ENCODE measurements at places on chromosomes 12 and 14. TPM values are rescaled to one million over a fixed set of nuclear protein-coding genes. Genes with fewer than 3 reads are reported as not detected.
A peak's percentile ranks its signal among the peaks of the same experiment; 100 is the strongest.

Gene MIP
- total RNA-seq: not detected

Gene DAO
- not detected for total RNA-seq

Gene AMN
- not detected for total RNA-seq

Gene INTS13
- total RNA-seq: 33.7 TPM

Gene CPNE6
- 3.3 TPM for total RNA-seq

Gene RDH16
- 0.49 TPM for total RNA-seq

Gene CLEC12A
- 0.82 TPM for total RNA-seq

DNA sequence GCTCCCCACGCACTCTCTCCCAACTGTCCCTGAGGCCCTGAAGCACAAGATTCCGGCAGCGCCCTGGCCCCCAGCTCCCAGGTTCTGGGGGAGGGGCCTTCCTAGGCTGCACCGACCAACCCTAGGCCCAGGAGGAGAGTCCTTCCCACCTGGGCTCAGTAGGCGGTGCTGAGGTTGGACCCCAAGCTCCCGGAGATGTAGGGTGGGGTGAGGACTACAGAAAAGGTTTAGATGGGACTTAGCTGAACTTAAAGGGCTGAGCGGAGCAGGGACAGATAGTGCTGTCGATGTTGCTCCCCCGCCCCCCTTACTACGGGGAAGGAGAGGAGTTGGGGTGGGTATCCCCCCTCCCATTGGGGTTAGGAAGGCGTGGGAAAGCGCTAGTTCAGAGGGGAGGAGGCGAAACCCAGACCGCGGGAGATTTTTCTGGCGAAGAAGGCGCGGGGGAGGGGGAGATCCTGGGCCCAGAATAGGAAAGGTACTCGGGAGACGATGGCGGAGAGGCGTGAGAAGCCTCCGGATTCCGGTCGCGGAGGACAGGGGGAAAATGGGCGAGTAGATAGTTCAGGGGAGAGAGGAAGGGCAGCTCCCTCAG lies 4.2 kb upstream of the BAZ2A start:
- DNase-seq: no peak
- H3K4me3 ChIP-seq: peak overlapping the region; percentile 76
- no peaks in the 10 kb centered on the region for H3K27me3 ChIP-seq
- H3K27ac ChIP-seq: peak overlapping the region; percentile 98
- peaks cover 17% of the 10 kb centered on the region for H3K36me3 ChIP-seq

DNA sequence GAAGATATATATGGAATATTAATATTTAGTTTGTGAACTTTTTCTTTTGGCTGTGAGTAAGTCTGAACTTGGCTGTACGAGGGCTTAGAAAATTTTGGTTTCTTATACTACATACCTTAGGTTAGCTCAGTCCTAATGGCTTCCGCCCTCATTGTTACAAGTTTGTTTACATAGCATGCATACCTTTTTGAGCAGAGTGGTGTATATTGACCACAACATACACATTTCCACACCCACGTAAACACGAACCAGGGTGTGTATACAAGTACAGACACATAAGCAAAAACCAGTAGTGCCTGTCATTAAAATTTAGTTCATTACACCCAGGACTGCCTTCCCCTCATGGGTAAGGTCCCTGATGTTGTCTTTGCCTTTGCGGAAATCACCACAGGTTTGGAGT lies 230.2 kb upstream of the RGS6 start:
- H3K4me3 ChIP-seq: no peak overlapping the region
- H3K36me3 ChIP-seq: peaks cover 4% of the 10 kb centered on the region
- no peak overlapping the region for H3K27ac ChIP-seq
- no peak for DNase-seq
- H3K4me1 ChIP-seq: peaks cover 7% of the 10 kb centered on the region

GRCh38 chr14:99512110-99512449 lies 30.9 kb downstream of the CCNK start:
- H3K4me1 ChIP-seq: peaks cover 29% of the 10 kb centered on the region
- no peak for DNase-seq
- H3K4me3 ChIP-seq: no peak overlapping the region

DNA sequence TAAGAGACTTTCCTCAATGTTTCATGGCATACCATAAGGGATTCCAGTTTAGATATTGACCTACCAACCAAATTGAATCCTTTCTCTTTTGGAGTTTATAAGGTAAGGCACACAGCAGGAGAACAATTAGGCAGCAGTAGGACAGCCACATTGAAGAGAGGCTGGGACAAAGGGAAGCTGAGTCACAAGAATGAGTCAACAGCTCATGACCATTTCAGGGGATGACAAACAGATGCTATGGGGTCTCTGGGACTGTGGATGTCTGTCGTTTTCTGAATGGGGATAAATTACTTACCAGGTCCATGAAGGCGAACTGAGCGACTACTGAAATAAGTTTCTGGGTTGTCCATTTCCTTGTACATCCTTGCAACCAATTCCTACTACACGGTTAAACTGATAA lies 48.6 kb upstream of the E2F7 start:
- H3K27ac ChIP-seq: no peak overlapping the region
- H3K36me3 ChIP-seq: no peaks in the 10 kb centered on the region
- no peaks in the 10 kb centered on the region for H3K27me3 ChIP-seq
- DNase-seq: no peak
- no peak overlapping the region for H3K4me3 ChIP-seq
- H3K4me1 ChIP-seq: no peaks in the 10 kb centered on the region

DNA sequence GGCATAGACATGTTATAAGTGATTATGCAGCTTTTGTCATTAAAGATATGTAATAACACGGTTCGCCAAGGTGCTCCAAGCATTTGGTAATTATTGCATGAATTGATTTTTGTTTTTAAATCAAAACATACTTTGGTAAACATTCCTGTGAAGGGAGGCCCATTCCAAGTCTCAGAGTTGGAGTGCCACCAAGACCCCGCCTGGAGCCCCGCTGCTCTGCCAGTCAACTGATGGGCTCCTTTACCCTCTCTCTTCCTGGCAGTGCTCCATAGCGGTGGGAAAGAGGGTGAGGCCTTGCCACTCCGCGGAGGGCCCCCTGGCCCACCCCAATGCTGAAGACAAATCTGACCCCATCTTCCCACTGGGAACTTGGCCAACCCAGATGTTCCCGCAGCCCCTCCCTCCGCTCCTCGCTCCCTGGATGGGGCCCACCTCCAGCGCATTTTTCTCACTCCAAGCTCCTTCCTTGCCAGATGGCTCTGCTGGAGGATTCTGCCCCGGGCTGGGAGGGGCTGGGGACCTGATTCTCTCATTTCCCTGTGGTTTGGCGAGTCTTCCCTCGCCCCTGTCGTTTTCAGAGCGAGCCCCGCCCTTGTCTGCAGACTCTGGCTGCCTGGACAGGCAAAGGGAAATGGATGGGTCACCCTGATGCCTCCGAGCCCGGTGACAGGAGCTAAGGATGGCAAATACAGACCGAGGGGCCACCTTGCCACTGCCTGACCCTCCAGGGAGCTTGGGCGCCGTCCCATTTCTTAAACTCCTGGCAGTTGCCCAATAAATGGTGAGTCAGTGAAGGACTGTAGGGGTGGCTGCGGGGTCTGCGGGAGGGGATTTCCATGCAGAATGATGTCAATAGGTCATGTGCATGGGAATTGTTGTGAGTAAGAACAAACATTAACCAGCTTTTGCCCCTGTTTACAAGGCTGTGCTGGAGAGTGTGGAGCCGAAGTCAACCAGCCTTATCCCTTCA lies 9.2 kb upstream of the PAPLN start:
- H3K4me1 ChIP-seq: peaks cover 28% of the 10 kb centered on the region
- H3K27me3 ChIP-seq: no peaks in the 10 kb centered on the region
- no peaks in the 10 kb centered on the region for H3K36me3 ChIP-seq
- peak; percentile 83 for DNase-seq

- H3K4me3 ChIP-seq: no peak overlapping the region
- H3K27me3 ChIP-seq: no peaks in the 10 kb centered on the region
- peaks cover 64% of the 10 kb centered on the region for H3K36me3 ChIP-seq
- H3K27ac ChIP-seq: peak overlapping the region; percentile 97
- H3K4me1 ChIP-seq: peaks cover 57% of the 10 kb centered on the region
- DNase-seq: no peak
These were observed 4.0 kb downstream of the NAB2 start for GRCh38 chr12:57092876-57093414.

- no peaks in the 10 kb centered on the region for H3K27me3 ChIP-seq
- DNase-seq: no peak
- no peaks in the 10 kb centered on the region for H3K4me1 ChIP-seq
- H3K27ac ChIP-seq: no peak overlapping the region
These were observed 19.1 kb downstream of the RPAP3 start for GRCh38 chr12:47686645-47687240.

DNA sequence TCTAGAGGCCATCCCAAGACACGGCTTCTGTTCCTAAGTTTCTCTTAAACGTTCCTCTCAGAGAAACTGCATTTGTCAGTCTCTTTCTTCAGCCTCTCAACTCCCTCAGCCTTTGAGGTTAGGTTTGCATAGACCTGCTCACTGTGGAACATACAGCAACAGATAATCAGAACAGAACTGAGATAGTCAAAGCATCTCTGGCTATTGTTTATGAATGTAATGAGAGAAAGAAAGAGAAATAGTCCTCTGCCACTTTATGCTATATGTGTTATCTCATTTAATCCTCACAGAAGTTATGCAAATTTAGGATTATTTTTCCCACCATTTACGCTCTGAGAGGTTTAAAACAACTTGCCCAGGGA lies 190.6 kb downstream of the PHLDA1 start:
- H3K4me1 ChIP-seq: no peaks in the 10 kb centered on the region
- no peaks in the 10 kb centered on the region for H3K36me3 ChIP-seq
- H3K27ac ChIP-seq: no peak overlapping the region
- no peak overlapping the region for H3K4me3 ChIP-seq

DNA sequence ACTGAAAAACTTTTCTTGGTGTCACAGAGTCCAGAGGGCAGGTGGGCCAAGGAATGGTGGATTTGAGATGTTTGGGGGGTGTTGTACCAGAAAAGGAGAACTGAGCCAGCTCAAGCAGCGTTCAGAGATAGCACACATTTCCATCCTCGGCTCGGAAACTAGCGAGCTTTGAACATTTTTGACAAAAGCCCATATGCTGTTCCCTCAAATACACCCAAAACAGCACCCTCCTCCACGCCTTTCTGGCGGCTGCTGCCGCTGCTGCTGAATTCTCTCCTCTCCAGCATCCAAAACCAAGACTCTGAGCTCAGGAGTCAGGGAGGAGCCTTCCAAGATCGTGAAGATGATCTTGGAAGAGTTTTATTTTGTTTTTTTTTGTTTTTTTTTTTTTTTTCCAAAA lies 961 bp downstream of the SRRM4 start:
- H3K27ac ChIP-seq: no peak overlapping the region
- no peak for DNase-seq
- peaks cover 34% of the 10 kb centered on the region for H3K27me3 ChIP-seq
- H3K36me3 ChIP-seq: no peaks in the 10 kb centered on the region
- peaks cover 21% of the 10 kb centered on the region for H3K4me1 ChIP-seq

DNA sequence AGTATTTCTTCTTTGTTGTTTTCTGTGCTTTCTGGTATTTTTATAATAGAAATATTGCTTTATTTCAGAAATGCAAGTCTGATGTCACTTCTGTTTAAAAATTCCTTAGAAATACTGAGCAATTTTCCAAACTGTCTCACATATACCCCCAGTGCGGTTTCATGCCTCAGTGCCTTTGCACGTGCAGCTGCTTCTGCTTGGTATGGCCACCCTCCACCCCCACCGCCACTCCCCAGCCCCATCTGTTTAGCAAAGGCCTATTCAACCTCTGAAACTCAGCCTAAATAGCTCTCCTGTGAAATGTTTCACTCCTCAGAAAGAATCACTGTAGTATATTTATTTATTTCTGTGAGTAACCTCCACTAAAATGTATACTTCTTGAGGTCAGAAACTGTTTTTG lies 52.3 kb downstream of the PPM1H start:
- no peak overlapping the region for H3K27ac ChIP-seq
- no peak for DNase-seq
- no peaks in the 10 kb centered on the region for H3K4me1 ChIP-seq

GRCh38 chr12:57087691-57088353 lies 1.1 kb upstream of the NAB2 start:
- H3K4me1 ChIP-seq: peaks cover 37% of the 10 kb centered on the region
- H3K27me3 ChIP-seq: no peaks in the 10 kb centered on the region
- H3K36me3 ChIP-seq: peaks cover 10% of the 10 kb centered on the region

DNA sequence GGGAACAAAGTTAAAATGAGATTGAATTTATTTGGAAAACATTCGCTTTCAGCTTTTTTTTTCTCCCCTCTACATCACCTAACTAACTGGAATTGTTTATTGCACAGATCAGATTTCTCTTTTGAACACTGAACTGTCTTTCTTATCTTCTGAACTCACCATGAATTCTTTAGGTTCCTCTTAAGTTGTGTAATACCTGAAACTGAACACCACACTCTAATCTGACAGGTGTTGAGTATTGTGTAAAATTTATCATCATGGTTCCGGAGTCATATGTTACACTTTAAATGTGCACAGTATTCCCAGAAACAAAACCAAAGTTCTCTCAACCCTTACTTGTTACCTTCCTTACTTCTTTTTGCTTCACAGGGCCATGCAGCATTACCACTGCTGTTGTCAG lies 66.8 kb downstream of the TGFB3 start:
- no peaks in the 10 kb centered on the region for H3K36me3 ChIP-seq
- no peak for DNase-seq
- no peaks in the 10 kb centered on the region for H3K4me1 ChIP-seq
- no peaks in the 10 kb centered on the region for H3K27me3 ChIP-seq
- H3K4me3 ChIP-seq: no peak overlapping the region

- no peaks in the 10 kb centered on the region for H3K36me3 ChIP-seq
- H3K4me1 ChIP-seq: no peaks in the 10 kb centered on the region
- H3K4me3 ChIP-seq: no peak overlapping the region
- DNase-seq: no peak
- no peak overlapping the region for H3K27ac ChIP-seq
These were observed 26.2 kb upstream of the CHPT1 start for GRCh38 chr12:101671157-101671791.

DNA sequence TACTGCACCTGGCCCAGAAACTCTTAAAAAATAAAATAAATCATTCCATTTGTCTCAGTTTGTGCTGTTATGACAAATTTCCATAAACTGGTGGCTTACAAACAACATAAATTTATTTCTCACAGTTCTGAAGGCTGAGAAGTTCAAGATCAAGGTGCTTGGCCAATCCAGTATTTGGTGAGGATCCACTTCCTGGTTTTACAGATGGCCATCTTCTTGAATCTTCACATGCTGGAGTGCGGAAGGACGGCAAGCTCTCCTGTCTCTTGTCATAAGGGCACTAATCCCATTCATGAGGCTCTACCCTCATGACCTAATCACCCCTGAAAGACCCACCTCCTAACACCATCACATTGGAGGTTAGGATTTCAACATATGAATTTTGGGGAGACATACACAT lies 29.9 kb upstream of the MYBPC1 start:
- H3K27me3 ChIP-seq: no peaks in the 10 kb centered on the region
- no peak overlapping the region for H3K27ac ChIP-seq
- no peak for DNase-seq

- no peak overlapping the region for H3K4me3 ChIP-seq
- no peaks in the 10 kb centered on the region for H3K36me3 ChIP-seq
- no peak for DNase-seq
- no peaks in the 10 kb centered on the region for H3K27me3 ChIP-seq
- H3K27ac ChIP-seq: no peak overlapping the region
These were observed 166.1 kb upstream of the EEA1 start for GRCh38 chr12:93094988-93095737.

GRCh38 chr14:31806249-31806648 lies 245.0 kb downstream of the NUBPL start:
- H3K4me1 ChIP-seq: no peaks in the 10 kb centered on the region
- H3K4me3 ChIP-seq: no peak overlapping the region
- DNase-seq: no peak
- H3K27ac ChIP-seq: no peak overlapping the region
- no peaks in the 10 kb centered on the region for H3K36me3 ChIP-seq

GRCh38 chr12:123102781-123103503 lies 47.9 kb downstream of the PITPNM2 start:
- H3K36me3 ChIP-seq: no peaks in the 10 kb centered on the region
- H3K27ac ChIP-seq: no peak overlapping the region
- H3K4me3 ChIP-seq: no peak overlapping the region
- DNase-seq: no peak
- no peaks in the 10 kb centered on the region for H3K27me3 ChIP-seq

All from sigmoid colon (tissue), 7 donors.